ENCODE measurements at places on chromosomes 6 and 20. TPM values are rescaled to one million over a fixed set of nuclear protein-coding genes. Genes with fewer than 3 reads are reported as not detected.

Gene TP53TG5
- 1.6 TPM for polyA plus RNA-seq

Gene POLR1C
- 39.8 TPM for polyA plus RNA-seq

DNA sequence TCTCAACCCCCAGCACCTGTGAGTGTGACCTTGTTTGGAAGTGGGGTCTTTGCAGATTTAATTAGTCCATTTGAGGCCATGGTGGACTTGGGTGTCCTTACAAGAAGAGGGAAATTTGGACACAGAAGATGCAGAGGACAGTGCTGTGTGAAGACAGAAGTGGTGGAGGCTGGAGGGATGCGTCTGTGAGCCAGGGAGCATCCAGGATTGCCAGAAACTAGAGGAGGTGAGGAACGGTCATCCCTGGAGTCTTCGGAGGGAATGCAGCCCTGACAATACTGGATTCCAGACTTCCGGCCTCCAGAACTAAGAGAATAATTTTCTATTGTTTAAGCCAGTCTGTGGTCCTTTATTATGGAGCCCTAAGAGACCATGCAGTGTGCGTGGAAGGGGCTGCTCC is 22.9 kb upstream of the NPBWR2 start:
- DNase-seq: no peak

DNA sequence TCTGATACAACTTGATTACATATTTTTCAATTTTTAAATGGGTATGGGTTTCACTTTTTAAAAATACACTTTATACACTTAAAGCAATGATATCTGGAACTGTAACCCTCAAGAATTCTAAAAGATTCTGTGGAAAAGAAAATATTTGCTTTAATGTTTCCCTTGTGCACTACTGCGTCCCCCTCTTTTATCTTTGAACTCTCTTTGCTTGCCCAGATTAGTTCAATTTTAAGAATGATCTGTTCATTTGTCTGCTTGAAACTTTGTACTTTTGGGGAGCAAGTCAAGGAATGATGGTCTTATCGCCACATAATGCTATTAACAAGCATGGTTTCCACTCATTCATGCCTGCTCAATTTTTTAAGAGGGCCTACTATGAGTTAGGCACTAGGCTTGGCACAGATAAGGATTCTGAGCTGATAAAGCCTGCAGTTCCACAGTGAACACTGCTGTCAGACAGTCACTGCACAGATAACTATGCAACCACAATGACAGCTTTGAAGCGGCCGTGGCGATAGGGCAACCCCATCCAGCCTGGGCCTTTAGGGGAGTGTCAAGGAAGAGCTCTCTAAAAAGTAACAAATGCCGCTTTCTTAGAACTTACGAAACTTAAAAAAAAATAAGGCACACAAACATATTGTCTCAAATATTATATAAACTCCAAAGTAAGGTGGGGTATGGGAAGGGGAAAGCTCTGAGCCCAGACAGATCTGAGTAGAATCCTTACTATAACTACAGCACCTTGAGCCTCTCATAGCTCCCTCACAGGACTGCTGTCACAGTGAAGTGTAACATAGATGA is 29.7 kb downstream of the FYN start:
- no peak for DNase-seq

DNA sequence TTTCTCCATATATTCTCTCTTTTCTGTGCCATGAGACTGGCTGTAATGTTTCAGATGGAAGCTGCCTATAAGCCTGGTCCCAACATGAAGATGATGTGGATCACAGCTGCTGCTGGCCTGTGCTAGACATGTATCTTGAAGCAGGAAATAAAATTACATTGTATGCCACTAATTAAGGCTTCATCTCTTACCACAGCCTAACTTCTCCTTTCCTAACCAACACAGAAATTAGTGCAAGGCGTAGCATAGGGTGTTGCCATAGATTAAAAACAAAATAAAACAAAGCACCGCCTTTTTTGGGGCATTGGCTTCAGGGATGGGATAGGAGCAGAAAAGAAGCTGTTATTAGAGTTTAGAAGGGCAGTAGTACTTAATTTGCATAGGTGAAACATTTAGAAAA is 4.7 kb upstream of the SLC17A4 start:
- DNase-seq: no peak

Data from left renal pelvis (tissue), 4 donors.